Stimulated activated CD4-positive, alpha-beta T cell treated with anti-CD3 and anti-CD28 coated beads, Interleukin-15, amount 100 ng/mL, for 1 hour (primary cell): ENCODE measurements at places on chromosomes 6 and 20.

DNA sequence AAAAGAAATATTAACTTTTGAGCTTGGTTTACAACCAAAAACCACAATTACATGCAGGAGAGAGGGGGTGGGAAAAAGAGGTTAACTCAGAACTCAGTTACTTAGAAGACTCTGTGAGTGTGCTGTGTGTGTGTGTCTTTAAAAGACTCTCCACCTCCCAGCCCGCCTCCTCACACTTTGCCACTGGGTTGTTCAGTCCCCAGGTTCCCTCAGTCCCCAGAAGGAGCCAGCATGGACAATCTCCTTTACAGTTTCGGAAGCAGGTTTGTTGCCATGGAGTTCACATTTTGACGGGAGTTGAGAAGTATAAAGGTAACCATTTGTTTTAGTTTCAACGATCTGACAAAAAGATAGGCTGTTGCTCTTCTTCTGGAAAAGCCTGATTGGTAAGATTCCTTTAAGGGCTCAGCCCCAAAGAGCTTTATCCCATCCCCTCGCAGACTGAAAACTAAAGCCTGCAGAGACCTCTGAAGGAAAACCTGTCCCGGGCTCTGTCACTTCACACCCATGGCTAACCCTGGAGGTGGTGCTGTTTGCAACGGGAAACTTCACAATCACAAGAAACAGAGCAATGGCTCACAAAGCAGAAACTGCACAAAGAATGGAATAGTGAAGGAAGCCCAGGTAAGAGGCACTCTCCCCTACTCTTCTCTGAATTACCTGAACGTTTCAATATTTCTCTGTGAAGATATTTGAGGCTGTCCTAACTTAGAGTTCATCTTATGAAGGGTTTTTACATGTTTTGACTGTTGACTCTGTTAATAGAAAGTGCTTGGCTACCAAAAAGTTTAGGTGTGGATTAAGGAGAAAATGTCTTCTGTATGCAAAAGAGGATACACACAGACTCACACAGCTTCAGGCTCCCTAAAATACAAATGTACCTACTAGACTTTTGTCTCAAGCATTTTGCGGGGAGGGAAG lies at the start of gene SPTLC3:
Gene SPTLC3, plus strand, starts transcription at position 212 of the 921 bp plus-strand sequence. Its CDS starts 296 bp downstream, at position 508.
- DNase-seq = no peak

DNA sequence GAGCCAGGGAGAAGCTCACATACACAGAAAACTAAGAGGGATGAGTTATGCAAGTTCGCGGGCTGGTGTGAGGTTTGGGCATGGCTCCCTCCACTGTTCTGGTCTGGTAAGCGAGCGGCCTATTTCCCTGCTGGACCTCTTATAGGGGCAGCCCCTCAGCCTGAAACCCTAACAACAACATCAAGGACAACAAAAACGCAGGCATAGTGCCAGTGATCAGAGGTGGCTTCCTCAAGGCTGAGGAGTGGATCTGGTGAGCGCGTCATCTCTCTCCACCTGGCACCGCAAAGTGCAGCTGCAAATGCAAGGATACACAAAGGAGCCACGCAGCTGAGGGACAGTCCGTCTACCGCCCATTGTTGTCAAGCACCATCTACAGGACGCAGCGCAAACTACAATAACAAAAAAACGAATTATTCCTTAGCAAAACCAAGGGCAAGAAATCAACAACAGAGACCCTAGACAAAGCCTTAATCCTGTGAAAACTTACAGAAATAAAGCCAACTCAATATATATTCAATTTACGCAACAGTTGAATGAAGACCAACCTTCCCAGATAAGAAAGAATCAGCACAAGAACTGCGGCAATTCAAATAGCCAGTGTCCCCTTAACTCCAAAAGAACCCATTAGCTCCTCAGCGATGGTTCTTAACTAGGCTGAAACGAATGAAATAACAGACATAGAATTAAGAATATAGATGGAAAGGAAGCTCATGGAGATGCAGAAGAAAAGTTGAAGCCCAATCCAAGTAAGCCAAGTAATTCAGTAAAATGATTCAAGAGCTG lies 9.2 kb upstream of the DEFB110 start:
- no peak for DNase-seq

DNA sequence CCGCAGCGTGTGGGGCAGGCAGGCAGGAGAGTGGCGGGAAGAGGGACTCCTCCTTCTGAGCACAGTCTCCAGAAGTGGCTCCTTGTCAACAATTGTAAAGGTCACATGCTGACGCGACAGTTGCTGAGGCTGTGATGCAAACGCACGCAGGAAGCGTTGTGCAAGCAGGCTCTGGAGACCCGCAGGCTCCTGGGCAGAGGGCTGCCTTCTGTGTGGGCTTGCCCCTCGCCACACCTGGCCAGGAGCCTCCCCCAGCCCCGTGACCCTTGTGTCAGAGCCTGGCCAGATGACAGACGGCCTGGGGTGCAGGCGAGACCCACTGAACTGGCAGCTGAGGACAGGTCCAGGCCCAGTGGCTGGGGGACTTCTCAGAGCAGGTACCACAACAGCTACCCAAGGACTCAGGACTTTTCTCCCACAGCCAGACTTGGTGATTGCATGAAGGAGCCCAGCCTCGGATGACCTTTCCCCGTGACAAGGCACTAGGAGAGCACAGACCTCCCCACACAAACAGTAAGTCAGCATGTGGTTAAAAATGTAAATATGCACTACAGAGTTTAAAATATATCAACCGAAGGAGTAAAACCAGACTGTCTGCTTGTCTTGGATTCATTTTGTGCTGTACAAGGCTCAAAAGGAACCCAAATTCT lies 222.1 kb upstream of the RREB1 start:
- DNase-seq = no peak

- DNase-seq = no peak
Measured at GRCh38 chr20:17334932-17335331, 108.1 kb downstream of the PCSK2 start.

DNA sequence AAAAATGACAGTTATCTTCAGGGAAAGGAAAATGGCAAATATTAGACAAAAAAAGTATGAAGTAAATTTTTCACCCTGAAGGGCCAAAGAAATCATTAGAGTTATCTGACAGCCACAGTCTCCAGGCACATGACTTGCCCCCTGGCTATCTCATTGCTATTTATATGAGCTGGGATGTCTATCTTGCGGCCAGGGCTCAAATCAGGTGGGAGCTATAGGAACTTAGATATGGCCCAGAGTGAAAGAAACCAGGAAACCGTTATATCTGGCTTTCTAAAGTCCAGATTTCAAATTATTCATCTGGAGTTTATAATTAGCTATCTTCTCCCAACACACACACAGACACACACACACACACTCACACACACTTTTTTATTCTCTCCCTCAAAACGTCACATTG lies 135.3 kb upstream of the EEF1E1 start:
- DNase-seq = no peak

DNA sequence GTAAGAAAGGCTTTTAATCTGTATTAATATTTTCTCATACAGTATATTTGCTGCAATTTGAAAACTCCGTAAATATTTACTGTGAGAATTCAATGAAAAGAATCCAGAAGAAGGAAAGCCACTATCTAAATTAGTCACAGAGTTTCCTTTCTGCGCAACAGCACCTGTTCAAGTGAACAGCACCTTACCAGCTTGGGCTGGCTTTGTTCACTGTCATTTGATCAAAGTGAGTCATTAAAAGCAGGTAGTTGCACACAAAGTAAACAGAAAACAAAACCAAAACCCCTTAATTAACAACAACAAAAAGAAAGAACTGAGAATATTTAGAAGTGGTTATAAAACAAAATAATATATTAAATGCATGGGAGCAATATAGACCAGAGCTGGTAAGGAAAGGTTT lies 12.8 kb downstream of the SMLR1 start:
- no peak for DNase-seq

GRCh38 chr20:33014336-33015113 lies 7.0 kb downstream of the BPIFB2 start:
- DNase-seq = no peak

GRCh38 chr20:44455126-44455525 lies 20.5 kb upstream of the TTPAL start:
- DNase-seq = no peak

DNA sequence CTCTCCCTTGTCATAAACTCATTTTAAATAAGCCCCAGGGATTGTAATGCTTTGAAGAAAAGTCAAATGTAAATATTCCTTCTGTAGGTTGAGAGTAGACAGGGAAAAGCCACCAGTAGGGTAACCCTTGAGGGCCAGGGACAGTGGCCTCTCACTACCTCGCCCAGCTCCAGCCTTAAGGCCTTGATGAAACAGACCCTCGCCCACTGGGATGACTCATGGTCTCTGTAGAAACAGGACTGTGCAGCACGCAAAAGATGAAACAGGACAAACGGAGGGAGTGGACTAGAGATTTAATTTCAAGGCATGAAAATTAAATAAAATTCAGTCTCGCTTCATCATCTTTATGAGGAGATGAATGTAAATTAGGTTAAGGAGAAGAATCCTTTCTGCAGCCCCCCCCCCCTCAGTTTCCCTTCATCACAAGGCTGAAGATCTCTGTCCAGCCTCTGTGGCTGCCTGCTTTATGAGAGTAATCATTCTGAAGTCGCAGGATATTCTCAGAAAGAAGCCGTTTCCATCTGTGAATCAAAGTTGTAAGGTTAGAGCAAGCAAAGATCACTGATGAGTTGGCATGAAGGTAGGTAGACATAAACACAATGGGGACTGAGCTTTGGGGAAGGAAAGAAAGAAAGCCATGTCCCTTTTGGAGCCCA lies 60.4 kb downstream of the TMEM200A start:
- DNase-seq = no peak

DNA sequence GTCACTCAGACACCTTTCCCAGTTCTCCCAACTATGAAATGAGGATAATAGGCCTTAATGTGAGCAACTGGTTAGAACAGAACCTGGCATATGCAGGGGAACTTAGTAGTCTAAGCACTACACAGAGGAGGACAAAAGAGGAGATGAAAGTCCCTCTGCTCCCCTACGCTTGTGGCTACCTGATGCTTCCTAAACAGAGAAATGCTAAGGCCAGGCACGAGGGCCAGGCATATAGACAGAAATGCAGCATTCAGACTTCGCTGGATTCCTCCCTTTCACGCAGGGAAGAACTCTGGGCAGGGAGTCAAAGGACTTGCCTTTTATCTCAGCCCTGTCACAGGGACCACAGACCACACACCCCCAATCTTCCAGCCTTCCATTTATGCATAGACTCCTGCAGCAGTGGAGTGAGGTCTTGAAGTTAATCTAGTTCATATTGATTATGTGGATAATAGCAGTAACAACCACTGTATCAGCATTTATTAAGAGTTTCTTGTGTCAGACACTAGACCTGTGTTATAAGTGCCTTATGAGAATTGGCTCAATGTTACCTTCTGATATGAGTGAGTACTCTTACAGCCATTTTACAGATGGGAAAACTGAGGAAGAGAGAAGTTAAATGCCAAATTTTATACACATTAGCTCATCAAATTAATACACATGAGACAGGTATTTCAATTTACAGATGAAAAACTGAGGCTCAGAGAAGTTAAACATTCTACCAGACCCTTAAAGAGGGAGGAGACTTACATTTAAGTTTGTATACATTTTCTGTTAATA lies 27.0 kb upstream of the TRAF3IP2 start:
- no peak for DNase-seq

GRCh38 chr6:143465546-143465945 lies 14.9 kb downstream of the PEX3 start:
- DNase-seq = no peak

DNA sequence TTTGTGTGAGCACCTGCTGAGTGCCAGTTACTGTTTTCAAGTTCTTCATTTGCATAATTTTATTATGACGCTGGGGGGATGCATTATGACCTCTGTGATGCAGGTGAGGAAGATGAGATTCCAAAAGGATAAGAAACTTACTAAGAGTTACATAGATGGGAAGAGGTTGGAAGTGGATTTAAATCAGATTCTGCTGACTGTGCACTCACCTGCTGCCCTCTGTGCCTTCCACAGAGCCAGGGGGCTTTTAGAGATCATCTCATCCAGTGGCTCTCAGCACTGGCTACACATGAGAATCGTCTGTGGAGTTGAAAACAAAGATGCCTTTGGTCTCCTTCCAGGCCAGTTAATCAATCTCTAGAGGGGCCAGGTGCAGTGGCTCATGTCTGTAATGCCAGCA lies 47.9 kb downstream of the TIAM2 start:
- no peak for DNase-seq

- DNase-seq = no peak
Measured at GRCh38 chr6:143068001-143068400, 7.3 kb downstream of the AIG1 start.

DNA sequence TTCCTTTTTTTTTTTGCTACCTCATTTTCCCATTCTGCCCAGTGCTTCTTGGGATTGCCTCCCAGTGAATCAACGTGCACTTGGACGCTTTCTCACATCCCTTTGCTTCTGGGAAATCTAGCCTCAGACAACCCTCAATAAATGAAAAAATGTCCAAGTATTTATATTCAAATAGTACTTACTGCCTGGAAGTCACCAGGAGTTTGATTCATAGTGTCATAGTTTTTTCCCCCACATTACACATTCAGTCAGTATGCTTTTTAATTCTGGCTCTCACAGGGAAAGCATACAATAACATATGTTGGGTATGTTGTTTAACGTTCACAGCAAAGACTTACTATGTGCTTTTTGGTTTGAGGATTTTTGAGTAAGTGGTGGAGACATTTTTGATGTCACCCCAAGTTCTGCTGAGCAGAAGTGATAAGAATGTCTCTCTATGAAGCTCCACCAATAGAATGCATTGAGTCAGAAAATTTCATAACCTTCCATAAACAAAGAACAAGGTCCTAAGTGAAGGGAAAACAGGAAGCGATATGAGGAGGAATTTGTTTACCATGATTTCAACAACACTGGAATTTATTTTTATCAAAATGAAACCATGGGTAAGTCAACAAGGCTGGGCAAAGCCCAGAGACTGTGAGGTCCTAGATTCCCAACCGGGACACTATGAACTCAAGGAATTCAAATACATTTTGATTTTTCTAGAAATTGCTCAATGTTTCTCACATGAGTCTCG lies 301.2 kb upstream of the BMP2 start:
- DNase-seq = no peak

DNA sequence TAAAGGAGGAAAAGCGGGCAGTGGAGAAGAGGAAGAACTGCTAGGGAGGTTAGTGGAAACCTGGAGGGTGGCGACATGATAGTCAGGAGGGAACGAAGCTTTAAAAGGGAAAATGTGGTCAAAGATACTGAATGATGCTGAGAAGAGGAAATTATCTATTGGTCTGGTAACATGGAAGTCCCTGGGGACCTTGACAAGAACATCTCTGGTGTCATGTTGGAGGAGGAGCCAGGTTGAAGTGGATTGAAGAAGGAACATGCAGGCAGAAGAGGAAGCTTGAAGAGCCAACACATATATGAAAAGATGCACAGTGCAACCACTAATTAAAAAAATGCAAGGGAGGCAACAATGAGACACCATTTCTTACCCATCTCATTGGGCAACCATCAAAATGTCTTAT lies 251.9 kb upstream of the RNF24 start:
- no peak for DNase-seq

GRCh38 chr6:2718334-2719092 lies 32.2 kb downstream of the MYLK4 start:
- no peak for DNase-seq

GRCh38 chr6:106847116-106847515 lies 127.4 kb downstream of the CD24 start:
- no peak for DNase-seq

- peak; percentile 49 for DNase-seq
Measured at GRCh38 chr6:159174263-159174969, 5.2 kb downstream of the FNDC1 start.
